ENCODE measurements at places on chromosomes 7 and 10.

- no peak for DNase-seq
Observed at GRCh38 chr7:7675686-7676085, 35.1 kb downstream of the UMAD1 start.

DNA sequence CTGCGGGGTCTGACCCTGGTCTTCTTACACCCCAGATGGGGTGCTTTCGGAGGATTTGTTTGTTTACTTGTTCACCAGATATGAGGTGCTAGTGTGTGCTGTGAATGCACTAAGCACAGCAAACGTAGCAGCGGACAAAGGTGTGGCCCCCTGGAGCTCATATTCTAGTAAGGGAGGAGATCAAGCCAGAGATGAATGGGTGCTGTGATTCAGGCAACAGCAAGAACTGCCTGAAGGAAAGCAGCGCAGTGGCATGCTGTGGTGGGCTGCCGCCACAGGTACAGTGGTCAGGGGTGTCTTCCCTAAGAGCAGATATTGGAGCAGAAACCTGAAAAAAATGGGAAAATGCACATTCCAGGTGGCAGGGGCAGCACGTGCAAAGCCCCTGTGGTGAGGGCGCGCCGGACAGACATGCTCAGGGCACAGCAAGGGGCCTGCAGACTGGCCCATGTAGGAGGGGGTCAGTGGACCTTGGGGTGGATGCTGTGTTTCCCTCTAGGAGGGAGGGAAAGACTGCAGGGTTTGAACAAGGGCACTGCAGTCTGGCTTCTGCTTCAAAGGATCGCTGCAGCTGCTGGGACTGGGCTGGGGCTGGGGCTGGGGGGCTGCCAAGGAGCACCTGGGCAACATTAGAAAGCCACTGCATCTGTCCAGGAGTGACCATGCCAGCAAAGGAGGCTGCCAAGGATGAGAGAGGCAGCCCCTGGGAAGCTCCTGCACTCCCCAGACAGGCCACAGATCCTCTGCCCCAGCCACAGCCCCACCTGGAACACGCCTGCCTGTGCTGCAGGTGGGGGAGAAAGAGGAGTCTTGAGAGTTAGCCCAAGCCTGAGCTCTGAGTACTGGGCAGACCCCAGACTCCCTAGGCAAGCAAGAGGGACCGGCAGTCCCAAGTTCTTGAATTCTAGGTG lies 927 bp upstream of the DEPP1 start:
- DNase-seq: no peak

DNA sequence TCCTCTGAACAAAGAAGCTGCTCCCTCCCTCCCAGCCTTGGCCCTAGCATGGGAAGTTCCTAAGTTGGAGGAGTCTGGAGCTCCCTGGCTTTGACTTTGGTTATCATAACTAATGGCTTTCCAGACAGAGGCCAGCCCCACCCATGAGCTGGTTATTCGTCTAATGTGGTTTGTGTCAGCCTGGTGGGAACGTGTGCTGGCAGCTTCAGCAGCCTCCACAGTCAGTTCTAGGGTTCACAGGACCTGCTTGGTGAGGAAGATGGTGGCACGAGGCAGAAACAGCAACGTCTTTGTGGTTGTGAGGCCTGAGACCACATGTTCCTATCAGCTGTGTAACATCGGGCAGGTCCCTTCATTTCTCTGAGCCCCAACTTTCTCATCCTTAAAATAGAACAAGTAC lies 103.1 kb downstream of the PAXIP1 start:
- DNase-seq: no peak

GRCh38 chr7:99127636-99128035 lies 16.3 kb downstream of the SMURF1 start:
- no peak for DNase-seq

DNA sequence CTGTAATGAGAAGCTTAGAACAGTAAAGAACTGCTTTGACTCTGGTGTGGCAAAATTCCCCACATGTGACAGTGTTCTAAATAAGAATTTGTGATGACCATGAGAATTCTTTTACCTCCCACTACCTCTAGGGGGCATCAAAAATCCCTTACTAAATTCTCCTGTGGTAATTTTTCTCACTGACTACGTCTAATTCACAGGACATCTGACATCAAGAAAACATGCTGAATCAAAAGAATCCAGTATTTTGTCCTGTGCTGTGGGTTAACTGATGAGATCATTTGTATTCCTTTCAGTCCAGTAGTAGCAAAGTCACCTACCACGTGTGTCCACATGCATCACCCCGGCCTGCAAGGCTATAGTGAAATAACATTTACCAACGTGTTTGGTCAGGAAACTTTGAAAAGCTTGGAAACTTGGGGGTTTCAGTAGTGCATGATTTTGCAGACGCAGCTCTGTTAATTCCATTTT lies 103.8 kb downstream of the ATE1 start:
- DNase-seq: peak; percentile 16

DNA sequence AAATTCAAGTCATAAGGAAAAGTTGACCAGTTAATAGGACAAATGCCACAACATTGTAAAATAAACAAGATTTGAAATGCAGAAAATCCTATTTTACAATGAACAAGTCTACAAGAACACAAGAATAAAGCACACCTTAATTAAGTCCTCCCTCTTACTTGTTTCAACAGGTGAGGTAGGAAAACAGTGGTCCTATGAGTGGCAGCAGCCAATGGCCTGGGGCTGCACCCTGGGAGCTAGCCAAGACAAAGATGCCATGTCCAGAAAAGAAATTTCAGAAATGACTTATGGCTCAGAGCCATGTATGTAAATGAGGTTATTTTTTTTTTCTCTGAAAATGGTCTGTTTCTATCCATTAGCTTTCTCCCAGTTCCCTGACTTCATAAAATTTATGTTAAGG lies 14.3 kb downstream of the KLLN start:
- no peak for DNase-seq

DNA sequence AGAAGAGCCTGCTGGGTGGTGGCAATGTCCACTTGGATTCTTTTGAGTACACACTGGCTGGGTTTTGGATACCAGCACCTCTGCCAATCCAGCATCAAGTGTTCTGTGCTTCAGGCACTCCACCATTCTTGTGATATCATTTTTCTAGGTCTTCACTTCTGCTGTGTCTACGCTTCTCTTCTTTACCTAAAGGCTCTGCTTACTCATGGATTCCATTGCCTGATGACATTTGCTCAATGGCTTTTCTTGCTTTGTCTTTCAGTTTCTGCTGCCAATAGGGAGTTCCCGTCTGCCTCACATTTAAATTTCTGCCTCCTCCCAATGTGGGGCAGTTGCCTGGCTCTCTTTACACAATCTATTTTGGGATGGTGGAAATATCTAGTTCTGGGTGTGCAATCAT lies 12.7 kb upstream of the PAPSS2 start:
- no peak for DNase-seq

DNA sequence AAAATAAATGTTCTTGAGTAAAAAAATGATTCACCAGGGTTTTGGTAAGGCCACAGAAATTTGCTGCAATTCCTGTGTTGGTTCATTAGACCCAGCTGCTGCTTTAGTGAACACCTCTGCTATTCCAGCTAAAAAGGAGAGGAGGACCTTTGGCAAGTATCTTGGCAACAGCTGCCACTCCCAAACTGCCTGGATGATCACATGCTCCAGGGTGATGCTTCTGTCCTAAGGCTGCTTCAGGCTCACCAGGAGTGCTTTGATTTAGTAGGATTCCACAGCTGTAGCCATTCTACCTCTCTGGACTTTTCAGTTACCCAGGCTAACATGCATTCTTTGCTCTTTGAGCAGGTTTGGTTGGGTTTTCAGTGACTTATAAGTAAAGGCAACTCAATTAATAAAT lies 82.6 kb upstream of the NPVF start:
- DNase-seq: no peak

DNA sequence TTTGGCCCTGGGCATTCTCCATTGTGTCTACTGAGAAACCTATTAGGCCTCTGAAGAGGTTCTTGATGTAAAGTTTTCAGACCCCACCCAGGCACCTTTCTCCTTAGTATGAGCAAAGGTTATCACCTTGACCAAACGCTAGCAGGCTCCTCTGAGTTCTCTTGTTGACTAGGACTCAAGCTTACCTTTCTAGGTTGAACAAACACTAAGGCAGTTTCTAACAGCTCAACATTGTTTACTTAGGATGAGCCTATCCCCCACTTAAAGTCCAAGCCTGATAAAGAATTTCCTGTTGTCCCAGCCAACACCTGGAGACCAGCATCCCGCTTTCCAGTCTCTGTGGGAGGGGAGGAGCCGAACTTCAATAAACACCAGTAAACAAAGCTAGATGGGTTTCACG lies 26.3 kb upstream of the ITGB8 start:
- no peak for DNase-seq

DNA sequence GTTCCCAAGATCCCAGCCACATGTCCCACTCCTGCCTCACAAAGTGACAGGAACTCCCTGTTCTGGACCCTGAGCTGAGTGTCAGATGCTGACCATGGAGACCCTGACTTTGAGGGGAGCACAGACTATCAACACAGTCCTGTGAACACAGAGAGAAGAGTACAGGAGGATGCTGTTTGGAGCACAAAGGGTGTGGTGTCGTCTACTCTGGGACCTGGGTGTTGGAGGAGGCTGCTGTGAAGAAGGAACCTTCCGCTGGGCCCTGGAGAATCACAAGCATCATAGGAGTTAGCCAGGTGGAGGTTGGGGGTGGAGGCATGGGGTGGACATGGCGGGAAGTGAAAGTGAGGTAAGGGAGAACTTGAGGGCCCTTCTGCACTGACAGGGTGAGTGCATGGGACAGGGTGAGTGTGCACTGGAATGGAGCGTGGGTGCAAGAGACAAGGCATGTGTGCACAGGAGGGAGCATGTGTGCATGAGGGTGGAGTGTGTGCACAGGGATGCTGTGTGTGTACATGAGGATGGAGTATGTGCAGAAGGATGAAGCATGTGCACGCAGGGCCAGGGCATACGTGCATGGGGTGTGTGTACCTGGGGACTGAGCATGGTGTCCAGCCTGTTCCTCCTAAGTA lies 70.7 kb upstream of the ANTXRL start:
- DNase-seq: no peak

DNA sequence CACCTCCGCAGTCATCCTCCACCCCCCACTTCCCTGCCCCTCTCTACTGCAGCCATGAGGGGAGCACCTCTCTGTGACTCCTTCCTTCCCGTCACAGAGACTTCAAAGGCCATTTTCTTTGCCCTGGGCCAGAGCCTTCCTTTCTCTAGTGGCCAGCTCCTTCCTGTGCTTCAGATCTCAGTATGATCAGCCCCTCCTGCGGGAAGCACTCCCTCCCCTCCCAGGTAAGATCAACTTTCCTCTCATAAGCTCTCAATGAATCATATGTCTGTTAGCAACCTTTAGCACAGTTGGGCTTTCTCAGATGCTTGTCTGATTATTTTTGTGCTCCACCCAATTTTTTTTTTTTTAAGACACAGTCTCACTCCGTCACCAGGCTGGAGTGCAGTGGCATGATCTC lies 241.0 kb upstream of the PRSS1 start:
- no peak for DNase-seq

- no peak for DNase-seq
Observed at GRCh38 chr7:80187727-80188126, 53.1 kb downstream of the GNAI1 start.

- DNase-seq: no peak
Observed at GRCh38 chr7:41869091-41869490, 166.2 kb upstream of the INHBA start.

- DNase-seq: no peak
Observed at GRCh38 chr10:129972966-129973673, 9.0 kb upstream of the EBF3 start.

GRCh38 chr7:45911311-45911710 lies 9.8 kb downstream of the IGFBP3 start:
- DNase-seq: no peak

DNA sequence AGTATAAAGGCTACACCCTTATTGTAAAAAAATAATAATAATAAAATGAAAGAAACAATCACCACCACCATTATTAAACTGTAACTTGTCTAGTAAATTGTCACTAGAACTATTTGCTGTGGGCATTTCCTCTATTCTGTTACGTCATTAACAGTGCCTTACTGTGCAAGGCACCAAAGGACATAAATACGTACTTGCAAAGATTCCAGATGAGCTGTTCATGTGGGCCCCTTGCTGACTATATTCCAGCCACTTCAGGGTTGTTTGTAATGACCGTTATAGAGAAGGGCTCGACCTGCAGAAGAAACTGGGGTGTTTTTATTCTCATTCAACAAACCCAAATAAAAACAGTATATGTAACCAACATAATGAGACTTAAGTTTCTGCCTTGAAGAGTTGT lies 60.4 kb downstream of the KLRG2 start:
- DNase-seq: no peak

- DNase-seq: no peak
Observed at GRCh38 chr10:33267708-33268107, 66.8 kb downstream of the NRP1 start.

- DNase-seq: no peak
Observed at GRCh38 chr7:2145835-2146580, 86.7 kb downstream of the MAD1L1 start.

GRCh38 chr7:92517631-92518030 lies 10.7 kb downstream of the PEX1 start:
- no peak for DNase-seq

DNA sequence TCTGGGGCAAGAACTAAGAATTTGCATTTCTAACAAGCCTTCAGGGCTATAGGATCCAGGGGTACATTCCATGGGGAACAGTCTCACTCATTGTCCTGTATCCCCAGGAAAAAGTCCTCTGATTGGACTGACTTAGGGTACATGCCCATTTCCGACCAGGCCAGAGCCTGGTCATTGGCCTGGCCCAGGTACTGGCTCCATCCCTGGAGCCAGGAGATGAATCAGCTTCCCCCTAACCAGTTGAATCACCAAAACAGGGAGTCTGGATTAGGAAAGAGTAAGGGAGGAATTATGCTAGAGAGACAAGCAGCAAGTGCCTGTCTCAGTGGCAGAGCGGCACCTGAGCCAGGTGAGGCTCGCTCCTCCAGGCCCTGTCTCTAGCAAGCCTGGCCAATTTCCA lies 137.5 kb downstream of the FGFR2 start:
- no peak for DNase-seq

DNA sequence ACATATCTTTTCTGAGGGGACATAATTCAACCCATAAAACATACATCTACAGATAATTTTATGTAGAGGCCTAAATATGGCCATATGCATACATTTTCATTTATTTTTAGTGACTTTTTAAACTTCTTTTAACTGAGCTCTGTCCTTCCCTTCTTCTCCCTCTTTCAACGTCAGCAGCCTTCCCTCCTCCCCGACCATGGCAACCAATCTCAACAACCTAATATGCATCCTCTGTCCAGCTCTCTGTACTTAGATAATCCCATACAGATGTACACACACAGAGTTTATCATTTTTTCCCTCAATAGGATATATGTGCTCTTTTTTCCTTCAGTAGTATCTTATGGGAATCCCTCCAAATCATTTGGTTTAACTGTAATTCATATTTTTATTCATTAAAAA lies 94.3 kb downstream of the CCDC71L start:
- no peak for DNase-seq

- peak; percentile 91 for DNase-seq
Observed at GRCh38 chr10:75613685-75614504, 182.5 kb downstream of the LRMDA start.

- DNase-seq: no peak
Observed at GRCh38 chr10:131789516-131789915, 111.3 kb upstream of the PPP2R2D start.

- DNase-seq: no peak
Observed at GRCh38 chr7:19585761-19586160, 123.1 kb downstream of the POLR1F start.
